ENCODE measurements at places on chromosomes 6 and 20.

GRCh38 chr20:61900011-61900944, 165.4 kb downstream of the TAF4 start:
- DNase-seq = peak; percentile 19

- DNase-seq = no peak
These were observed 120.5 kb downstream of the MAP3K7 start for GRCh38 chr6:90466154-90466940.

DNA sequence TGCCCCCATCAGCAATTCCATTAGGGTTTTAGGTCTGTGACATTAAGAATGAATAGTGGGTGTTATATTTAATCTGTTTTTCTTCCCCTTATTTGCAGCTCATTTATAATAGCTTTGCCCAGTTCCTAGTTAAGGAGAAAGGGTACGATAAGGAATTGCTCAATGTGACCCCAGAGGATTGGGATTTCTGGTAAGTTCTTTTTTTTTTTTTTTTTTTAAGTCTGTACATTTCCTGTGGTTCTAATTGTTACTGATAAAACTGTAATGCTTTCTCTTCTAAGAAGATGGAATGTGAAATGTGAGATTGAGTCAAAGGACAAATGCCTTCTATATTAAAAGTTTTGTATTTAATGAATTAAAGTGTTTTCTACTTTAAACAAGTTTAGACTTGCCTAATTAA, 5.5 kb downstream of the NT5DC1 start:
- no peak for DNase-seq

DNA sequence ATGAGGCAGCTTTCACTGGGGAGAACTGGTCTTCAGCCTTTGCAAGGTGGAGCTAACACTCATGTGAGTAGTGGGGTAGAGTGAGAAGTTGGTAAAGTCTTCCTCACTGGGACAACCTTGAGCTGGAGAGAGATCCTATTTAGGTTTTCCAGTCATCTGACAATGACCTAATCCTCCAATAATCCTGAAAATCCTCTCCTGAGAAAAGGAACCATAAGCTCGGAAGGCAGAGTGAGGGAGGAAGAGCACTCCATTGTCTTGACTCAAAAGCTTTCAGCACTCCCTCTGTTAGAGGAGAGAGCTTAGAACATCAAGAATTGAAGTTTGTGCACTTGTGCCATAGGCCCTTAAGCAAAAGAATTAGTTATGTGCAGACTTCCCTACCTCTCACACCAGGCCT, 77.8 kb downstream of the TRAM2 start:
- no peak for DNase-seq

- DNase-seq = peak; percentile 78
These were observed at the start of gene NINL for GRCh38 chr20:25584905-25585704. NINL (minus strand) TSS chr20:25585531; CDS start chr20:25526587, 58,944 bp downstream.

GRCh38 chr6:149268768-149269167, 48.7 kb upstream of the TAB2 start:
- no peak for DNase-seq

GRCh38 chr6:71383901-71384489, 95.4 kb downstream of the OGFRL1 start:
- DNase-seq = no peak

DNA sequence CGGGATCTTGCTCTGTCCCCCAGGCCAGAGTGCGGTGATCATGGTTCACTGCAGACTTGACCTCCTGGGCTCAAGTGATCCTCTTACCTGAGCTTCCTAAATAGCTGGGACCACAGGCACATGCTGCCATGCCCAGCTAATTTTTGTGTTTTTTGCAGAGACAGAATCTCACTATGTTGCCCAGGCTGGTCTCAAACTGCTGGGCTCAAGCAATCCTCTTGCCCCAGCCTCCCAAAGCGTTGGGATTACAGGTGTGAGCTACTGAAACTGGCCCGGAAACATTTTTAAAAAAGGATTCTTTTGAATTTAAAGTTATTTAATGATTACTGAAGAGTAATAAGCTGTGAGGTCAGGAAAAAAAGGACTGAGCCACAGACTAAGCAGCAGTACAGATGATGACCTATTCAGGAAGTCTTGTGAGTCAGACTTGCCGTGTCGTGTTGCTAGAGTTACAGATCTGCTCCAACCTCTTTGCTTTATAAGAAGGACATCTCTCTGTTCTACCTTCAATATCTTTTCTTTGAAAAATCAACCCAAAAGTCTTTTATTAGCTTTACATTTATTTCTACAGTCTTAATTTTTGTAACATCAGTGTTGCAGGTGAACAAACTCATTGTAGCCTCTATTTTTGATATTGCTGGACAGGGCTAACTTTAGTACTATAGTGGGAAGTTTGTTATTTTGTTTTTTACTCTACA, 108.7 kb downstream of the NCOA3 start:
- no peak for DNase-seq

GRCh38 chr6:39377539-39377950, 55.0 kb upstream of the KCNK16 start:
- DNase-seq = peak; percentile 40

DNA sequence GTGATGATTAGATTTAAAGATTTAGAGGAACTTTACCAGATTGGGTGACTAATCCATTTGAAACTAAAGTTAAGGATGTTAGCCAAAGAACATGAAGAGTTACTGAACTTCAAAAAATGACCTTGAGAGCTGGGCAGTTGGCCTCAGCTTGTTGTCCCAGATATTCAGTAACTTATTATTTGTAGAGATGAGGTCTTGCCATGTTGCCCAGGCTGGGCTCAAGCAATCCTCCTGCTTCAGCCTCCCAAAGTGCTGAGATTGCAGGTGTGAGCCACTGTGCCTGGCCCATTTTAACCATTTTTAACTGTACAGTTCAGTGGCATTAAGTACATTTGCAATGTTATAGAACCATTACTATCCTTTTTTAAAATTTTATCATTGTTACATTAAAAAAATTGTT, 161.5 kb downstream of the SLC16A10 start:
- DNase-seq = no peak

- no peak for DNase-seq
These were observed 73.2 kb downstream of the AHI1 start for GRCh38 chr6:135424385-135424784.

DNA sequence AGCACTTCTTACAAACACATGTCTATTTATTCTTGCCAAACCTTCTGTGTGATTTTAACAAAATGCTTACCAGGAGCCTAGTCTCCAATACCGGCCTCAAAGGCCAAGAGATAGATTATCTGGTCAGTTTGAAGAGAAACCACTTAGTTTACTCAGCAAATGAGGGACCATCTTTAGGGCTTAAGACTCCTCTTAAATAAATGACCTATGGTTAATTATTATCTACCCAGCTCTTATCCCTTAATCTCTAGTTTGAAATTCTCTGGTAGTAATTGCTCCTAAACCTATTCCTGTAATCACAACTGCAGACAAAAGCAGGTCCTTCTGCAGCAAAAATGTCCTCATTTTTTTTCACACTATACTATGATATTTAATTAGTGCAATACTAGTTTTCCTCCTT, 301.8 kb downstream of the KIF16B start:
- no peak for DNase-seq

DNA sequence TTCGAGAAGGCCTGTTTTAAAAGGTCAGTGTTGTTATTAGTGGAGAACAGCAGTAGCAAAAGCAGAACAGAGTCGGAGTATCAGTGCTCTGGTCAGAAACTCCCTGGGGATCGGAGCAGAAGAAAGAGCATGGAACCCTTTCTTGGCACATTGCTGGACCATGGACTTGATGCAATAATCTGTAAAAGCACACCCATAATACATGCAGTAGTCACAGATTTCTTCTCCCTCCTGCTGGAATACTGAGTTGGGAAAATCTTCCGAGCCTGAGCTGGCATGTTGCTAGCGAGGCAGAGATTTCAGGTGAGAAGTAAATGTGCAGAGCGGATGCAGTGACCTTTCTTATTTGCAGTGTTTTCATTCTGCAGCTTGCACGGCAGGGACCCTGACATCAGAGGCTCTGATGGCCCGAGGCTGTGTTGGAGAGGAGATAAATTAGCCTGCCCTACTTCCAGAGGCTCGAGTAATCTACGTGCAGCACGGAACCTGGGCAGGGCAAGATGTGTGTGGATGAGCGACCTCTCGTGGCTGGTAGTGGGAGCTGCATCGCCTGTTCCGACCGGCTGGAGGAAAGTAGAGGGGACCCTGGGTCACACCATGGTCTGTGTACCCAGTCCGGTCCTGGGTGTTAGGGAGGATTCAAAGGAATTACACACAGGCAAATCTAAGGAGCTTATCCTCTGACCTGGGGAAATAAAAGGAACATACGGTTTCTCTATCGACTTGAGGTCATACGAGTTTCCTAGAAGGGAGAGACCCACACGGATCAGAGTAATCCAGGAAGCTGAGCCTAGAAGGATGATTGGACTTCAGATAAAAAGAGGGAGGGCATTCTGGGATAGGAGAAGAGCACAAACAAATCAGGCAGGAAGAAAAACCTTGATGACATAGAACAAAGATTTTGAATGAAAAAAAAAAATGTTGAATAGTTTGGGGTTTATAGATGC, 137.0 kb upstream of the STMND1 start:
- peak; percentile 77 for DNase-seq

DNA sequence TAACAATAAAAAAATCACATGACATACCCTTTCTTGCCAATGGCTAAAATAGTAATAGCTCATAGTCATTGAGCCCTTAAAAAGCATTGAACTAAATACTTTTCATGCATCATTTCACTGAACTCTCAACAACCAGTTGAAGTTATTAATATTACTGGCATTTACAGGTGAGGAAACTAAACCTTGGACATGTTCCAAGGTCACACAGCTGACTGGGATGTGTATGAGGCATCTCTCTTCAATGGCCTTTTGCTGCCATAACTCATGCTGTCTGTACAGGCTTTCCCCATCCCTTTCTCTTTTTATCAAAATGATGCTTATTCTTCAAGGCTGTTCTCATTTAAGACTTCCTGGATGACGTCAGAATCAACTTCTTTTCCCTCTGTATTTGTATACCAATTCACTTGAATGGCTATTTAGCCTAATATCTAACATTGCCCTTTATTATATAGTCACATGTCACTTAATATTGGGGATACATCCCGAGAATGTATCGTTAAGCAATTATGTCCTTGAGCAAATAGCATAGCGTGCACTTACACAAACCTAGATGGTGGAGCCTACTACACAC, 476.4 kb downstream of the KIF16B start:
- DNase-seq = no peak

- no peak for DNase-seq
These were observed 55.9 kb downstream of the COL11A2 start for GRCh38 chr6:33136310-33136900.

- DNase-seq = peak; percentile 24
These were observed at the start of gene NTSR1 for GRCh38 chr20:62708591-62709536. NTSR1 (plus strand) TSS chr20:62708836; CDS start chr20:62709208, 372 bp downstream.

- no peak for DNase-seq
These were observed 33.8 kb upstream of the CD83 start for GRCh38 chr6:14083751-14084150.
